ENCODE measurements at places on chromosomes 7 and 10.

DNA sequence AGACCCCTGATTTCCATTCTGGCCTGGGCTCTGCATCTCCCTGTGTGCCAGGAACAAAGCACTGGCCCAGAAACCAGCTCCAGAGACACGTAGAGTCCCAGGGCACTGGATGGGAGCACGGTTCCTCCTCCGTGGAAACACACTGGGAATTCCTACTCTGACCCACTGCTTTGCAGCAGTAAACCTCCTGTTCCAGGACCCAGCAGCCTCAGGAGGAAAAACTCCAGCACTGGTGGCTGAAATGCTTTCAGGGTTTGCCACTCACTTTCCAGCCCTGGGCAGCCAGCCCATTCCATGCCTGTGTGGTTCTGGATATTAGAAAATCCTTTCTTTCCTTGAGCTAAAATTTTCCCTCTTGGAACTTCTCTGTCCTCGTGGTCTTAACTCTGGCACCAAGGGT is 58.0 kb downstream of the FAM171A1 start:
- no peak for DNase-seq

- no peak for DNase-seq
These were observed 5.8 kb downstream of the TCF7L2 start for GRCh38 chr10:112955582-112956421.

- no peak for DNase-seq
These were observed 126.2 kb downstream of the MDFIC start for GRCh38 chr7:115047958-115048720.

- DNase-seq: peak; percentile 31
These were observed 50.3 kb upstream of the RSU1 start for GRCh38 chr10:16867556-16867955.

DNA sequence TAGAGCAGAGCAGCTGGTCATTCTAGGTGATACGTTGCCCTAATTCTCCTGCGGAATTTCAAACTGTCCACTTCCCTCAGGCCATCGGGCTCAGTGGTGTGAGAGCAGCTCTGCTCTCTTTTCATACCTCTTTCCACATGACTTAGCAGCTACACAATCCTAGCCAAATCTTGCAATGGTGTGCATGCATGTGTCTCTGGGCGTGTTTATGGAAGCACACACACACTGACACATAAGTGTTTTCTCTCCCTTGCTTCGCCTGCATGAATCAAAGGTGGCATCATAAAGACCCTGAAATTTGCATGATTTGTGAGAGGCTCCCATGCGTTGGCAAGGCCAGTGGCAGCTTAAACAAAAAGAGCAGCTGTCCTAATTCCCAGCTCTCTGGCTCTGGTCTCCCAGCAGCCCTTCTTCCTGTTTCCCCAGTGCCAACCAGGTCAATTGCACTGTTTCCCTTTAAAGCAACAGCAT is 1189.5 kb downstream of the GATA3 start:
- no peak for DNase-seq

DNA sequence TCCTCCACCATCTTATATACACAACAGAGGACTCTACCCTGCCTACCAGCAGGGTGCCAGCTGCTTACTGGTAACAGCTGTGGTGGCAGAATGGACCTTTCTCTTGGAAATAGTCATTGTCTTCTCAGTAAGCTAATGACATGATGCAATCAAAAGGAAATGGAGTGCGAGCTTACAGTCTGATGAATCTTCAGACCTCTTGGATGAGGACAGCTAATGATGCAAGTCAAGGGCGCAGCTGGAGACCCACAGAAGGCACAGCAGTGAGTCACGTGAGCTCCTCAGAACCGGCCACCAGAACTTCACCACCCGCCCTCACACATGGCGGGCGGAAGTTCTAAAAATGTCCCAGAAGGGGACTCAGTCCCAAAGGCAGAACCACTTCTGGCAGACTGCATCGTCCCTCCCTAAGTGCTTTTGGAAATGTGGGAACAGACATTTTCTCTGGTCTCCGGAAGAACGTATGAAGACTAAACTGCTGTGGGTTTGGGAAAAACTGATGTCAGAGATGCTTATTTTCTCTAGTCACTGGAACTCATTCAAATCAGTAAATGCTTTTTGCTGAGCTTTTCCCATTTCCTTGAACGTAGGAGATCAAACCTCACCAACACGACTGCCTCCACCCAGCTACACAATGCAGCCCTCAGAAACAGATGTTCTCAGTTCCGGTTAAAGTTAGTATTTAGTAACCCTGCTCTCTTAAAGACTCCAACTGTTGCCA is 96.4 kb downstream of the FAS start:
- DNase-seq: no peak

- DNase-seq: no peak
These were observed 35.7 kb downstream of the CYP17A1 start for GRCh38 chr10:102801496-102801895.

DNA sequence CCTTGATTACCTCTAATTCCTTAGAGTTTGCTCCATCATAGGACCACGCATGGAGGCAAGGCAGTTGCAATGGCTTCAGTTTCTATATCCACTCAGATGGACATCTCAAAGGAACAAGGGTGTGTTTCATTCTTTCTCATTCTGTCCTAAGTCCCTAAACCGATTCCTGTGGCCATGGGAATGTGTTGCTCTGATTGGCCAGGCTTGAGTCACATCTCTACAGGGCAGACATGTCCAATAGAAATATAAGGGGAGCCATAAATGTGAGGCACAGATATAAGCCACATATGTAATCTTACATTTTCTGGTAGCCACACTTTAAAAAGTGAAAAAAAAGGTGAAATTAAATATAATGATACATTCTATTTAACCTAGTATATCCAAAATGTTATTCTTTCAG is 16.9 kb upstream of the DLD start:
- DNase-seq: no peak

- no peak for DNase-seq
These were observed 30.5 kb upstream of the GHITM start for GRCh38 chr10:84108797-84109196.

GRCh38 chr7:143384661-143385631 is 3.8 kb downstream of the ZYX start:
- DNase-seq: no peak

- DNase-seq: no peak
These were observed 13.2 kb upstream of the LMBR1 start for GRCh38 chr7:156906200-156906649.
